ENCODE measurements at places on chromosomes 1 and 21.
A peak's percentile ranks its signal among the peaks of the same experiment; 100 is the strongest.

DNA sequence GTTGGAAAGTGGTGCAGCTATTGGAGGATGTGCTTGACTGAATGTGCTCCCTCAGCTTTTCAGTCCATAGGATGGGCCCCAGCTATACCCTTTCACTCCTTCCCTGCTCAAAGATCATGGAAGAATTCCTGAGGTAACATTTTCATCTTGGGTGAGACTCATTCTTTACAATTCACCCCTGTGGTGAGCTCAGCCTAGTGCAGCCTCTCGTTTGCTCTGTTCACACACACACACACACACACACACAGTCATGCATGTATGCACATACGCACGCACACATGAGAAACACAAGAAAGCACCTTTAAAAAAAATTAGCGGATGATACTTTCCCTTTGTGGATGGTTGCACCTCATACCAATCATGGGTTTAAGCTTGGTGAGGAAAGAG lies 25.8 kb downstream of the CCN1 start:
- DNase-seq = no peak

DNA sequence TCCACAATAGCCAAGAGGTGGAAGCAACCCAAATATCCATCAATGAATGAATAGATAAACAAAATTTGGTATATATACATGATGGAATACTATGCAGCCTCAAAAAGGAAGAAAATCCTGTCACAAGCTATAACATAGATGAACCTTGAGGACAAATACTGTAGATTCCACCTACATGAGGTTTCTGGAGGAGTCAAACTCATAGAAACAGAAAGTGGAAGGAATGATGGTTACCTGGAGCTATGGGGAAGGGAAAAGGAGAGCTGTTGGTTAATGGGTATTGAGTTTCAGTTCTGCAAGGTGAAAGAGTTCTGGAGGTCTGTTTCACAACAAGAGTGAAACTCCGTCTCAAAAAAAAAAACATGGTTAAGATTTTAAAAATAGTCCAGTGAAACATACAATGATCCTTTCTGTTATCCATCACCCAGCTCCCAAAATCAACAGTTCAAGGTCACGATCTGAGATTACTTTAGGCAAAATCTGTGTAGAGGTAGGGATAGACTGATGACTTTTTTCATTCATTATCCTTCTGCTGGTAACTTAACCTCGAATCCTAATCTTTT lies 80.8 kb upstream of the HNRNPU start:
- no peak for DNase-seq

GRCh38 chr1:229803626-229804217 lies 177.7 kb downstream of the URB2 start:
- DNase-seq = no peak

DNA sequence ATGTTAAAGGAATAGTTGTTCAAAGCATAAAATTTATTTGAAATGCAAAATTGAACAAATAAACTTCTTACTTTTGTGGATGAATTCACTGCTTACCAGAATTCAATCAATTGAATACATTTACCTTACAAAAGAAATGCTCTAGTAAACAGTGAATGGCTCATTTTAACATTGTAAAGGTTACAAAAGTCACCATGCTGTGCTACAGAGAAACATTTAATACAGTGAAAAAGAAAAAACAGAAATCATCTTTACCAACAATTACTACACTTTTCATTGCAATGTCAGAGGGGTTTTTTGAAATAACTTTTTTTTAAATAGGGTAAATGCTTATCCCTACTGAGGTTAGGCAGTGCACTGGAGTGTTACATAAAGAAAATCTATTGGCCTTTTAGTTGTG lies 853.0 kb downstream of the NCAM2 start:
- no peak for DNase-seq

DNA sequence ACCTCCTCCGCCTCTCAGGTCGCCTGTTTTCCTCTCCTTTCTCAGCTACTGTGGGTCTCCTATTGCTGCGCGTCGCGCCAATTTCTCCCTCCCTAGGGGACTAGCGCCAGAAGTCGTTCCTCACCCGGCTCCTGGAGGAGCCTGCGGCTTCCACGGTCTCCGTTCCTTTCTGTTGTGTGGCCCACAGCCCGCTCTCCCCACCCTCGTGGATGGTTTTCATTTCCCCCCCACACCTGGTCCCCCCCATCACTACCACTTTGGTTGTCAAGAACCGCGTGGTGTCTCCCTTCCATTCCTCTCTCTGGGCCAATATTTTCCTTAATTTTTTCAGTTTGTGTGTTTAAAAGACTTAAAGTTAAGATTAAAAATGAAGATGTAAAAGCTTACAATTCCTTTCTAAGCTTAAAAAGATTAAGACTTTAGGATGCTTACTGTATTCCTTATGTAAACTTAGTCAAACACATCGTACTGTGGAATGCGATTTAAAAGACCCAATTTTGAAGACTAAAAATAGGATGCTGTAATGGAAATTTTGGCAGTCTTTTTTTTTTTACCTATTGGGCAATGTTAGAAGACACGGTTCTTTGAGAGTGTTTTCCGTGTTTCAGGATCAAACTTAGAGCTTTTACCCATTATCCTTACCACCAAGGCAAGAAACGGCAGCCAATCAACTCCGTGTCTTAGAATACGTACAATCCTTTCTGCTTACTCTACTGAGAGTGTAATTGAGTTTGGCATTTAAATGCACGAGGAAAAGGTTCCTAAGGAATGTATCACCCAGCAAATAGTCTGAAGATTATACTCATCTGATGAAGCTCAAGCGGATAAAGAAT lies 773 bp downstream of the CNST start:
- peak; percentile 63 for DNase-seq

GRCh38 chr21:46416551-46416950 lies 42.1 kb upstream of the DIP2A start:
- no peak for DNase-seq

GRCh38 chr1:95558791-95559190 lies 324.8 kb downstream of the RWDD3 start:
- DNase-seq = no peak

GRCh38 chr1:243557866-243558265 lies 292.2 kb downstream of the AKT3 start:
- DNase-seq = no peak

DNA sequence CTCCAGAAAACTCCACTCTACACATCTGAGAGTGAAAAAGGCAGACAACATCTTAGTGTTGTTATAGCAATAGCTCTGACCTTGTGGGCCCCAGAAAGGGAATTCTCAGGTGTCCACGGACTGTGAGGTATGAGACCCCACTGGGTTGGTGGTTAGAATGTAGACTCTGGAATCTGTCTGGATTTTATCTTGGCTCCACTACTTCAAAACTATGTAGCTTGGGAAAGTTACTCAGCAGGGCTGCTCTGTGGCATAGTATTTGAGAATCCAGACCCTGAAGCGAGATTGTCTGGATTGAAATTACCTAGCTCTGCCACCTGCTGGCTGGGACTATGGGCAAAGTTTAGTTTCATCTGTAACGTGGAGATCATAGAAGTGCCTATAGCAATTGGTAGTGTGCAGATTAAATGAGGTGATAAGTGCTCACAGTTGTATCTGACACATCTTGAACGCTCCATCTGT lies 25.8 kb downstream of the PRDM2 start:
- DNase-seq = no peak

DNA sequence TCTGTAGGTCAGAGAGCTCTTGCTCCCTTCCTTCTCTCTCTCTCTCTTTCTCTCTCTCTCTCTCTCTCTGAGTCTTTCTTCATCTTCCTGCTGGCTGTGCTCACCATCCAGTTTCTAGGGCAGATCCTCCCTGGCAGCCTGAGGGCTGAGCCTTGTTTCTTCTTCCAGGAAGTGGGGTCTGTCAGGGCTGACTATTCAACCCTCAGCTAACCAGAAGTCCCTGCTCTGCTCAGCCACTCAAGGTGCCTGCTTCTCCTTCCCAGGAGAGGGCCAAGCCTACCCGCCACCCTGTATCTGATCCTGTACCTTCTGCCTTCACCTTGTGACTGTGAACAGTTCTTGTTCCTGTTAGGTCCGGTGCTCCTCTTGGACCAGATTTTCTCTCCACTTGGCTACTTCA lies 107.6 kb upstream of the ETV3 start:
- DNase-seq = no peak

DNA sequence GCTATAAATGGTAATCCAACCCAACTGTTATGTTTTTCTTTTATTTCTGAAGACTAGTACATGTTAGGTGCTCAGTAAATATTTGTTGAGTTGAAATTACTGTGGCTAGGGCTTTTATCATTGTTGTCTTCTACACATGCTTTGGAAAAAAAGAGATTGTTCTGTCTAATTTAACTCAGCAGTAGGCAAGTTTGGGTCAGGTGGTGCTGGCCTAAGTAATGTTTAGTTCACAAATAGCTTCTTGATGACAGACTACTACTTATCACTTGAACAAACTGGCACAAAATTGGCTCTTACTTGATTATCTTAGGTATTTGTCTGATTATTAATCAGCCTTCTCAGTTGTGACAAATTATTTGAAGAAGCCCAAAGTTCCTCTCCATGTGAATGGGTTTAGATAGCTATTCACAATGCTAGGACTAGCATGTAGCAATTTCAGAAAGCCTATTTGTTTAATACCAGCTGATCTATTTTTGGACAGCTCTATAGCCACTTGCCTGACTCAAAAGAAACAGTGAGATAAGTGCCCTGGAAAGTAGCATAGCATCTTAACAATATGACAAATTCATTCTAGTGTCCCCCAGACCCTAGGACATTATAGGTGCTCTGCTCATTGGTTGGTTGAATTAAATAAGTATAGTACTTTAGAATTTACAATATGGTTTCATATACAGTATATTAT lies 32.6 kb downstream of the TMEM200B start:
- no peak for DNase-seq

DNA sequence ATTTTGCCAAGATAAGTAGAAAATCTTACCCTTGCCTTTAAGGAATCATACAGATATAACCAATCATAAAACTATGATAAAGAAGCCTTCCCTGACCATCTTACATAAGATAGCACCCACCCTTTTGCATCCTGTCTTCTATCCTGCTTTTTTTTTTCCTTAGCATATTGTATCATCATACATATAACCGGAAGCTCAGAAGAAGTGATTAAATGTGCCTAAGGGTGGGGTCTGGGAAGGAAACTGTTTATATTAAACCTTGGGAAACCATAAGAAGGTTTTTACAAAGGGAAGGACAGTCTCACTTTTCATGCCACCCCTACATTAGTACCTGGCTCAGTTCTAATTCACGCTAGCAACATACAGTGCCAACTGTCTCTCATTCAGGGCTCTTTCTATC lies 66.8 kb downstream of the LUZP1 start:
- no peak for DNase-seq

GRCh38 chr1:34319218-34319617 lies 142.5 kb downstream of the C1orf94 start:
- DNase-seq = no peak

DNA sequence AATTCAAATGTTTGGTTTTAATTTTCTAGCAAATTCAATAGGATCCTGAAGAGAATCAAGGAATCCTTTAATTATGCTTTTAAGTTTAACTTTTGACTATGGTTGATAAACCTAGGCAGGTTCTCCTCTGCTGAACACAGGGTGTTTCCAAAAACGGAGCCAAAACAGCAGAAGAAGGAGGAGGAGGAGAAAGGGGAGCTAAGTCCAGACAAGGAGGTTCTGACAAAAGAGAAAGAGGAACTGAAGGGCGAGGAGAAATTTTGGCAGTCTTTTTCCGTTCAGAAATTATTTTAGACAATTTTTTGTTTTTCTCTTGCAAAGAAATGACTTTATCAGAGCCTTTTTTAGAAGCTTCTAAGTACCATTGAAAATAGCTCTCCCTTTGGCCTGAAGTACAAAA lies 33.2 kb upstream of the FNBP1L start:
- DNase-seq = no peak

DNA sequence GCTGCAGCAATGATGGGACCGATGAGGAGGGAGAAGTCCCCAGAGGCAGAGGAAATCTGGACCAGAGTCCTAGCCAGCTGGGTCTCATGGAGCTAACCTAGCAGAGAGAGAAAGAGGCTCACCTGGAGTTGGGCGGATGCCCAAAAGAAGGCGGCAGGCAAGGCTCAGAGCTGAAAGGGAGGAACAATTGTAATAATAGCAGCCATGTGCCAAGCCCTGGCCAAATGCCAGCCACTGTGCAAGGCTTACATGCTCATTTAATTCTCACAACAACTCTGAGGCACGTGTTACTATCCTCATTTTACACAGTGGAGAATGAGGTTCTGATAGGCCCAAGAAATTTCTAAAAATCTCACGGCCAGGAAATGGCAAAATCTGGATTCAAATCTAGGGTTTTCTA lies 50.0 kb upstream of the ZNF648 start:
- no peak for DNase-seq

GRCh38 chr1:182003953-182004586 lies 57.4 kb downstream of the ZNF648 start:
- no peak for DNase-seq

DNA sequence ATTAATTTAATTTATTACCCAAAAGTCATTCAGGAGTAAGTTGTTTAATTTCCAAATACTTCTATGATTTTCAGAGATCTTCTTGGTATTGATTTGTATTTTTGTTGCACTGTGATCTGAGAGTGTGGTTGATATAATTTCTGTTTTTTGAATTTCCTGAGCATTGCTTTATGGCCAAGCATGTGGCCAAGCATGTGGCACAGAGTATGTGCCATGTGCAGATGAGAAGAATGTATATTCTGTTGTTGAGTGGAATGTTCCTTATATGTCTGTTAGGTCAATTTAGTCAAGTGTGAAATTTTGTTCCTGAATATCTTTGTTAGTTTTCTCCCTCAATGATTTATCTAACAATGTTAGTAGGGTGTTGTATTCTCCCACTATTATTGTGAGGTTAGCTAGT lies 25.3 kb upstream of the IFI16 start:
- DNase-seq = no peak

DNA sequence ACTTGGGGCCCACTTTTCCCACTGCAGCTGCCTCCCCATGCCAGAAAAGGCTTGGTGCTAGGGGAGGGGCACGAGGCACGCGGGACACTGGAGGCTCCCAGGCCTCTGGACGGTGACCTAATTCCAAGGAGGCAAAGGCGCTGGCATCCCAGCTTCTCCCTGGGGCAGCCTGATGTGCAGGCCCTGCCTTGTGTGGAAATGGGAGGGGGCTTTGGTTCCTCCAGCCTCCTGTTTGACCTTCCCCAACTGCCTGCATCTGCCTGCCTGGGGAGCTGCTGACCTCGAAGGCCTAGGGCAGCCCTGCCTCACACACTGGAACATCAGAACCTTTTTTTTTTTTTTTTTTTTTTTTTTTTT lies 39.9 kb downstream of the KIAA1614 start:
- DNase-seq = no peak

DNA sequence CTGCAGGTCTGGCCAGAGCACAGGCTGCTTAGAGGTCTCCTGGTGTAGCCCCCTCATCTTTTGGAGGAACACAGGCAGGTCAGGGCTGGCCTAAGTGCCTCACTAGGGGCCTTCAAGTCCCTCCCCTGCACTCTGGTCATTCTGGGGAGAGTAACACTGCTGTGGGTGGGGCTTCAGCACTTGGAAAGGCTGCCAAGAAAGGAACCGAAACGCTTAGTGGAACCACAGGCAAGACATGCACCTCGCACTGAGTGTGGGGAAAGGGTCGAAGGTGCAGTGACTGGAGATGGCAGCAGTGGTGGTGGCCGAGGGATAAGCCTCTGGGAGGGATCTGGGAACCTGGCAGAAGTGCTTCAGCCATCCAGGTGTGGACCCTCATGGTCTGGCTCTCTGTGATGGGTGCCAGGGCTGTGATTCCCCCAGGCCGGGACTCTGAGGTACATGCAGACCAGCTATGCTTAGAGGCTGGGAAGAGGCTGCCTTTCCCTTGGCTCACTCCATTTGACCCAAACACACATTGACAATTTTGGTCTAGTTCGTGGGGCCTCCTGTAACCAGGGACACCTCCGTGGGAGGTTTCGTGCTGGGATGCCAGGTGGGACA lies 182.9 kb upstream of the CSF3R start:
- no peak for DNase-seq
